ENCODE measurements at places on chromosomes 3 and 15.

GRCh38 chr3:130759692-130760338, 13.2 kb upstream of the PIK3R4 start:
- peak; percentile 71 for DNase-seq

DNA sequence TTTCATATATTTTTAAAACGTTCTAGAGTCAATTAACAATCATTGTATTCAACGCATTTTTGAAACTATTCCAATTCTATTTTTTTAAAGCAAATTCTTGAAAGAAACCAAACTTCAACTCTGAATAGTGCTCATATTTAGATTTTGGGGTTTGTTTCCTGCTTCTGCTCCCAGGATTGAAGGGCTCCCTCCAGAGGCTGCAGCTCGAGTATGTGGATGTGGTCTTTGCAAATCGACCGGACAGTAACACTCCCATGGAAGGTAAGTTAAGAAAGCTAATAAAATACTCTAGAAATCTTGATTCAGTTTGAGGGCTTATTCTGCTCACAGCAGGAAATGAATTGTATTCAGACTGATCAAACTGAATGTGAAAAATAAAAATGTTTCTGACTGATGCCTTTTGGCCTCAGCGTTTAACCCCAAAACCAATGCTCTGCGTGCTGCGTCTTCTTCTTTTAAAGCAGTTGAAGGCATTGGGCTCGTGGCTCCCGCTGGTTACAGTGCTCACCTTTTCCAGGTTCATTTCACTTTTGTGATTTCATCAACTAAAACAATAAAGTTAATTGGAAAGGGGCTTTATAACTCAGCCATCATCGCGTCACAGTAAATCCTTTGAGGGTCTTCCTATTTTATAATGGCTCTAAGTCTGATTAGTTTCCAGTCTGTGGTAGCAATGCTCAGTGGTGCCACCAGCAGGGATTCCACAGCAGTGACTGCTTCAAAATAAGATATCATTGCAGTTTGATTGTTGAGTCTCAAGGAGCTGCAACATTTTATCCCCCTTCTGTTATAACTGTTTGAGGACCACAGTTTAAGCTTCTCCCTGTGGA, 80.1 kb downstream of the SSR3 start:
- DNase-seq, result peak; percentile 16

DNA sequence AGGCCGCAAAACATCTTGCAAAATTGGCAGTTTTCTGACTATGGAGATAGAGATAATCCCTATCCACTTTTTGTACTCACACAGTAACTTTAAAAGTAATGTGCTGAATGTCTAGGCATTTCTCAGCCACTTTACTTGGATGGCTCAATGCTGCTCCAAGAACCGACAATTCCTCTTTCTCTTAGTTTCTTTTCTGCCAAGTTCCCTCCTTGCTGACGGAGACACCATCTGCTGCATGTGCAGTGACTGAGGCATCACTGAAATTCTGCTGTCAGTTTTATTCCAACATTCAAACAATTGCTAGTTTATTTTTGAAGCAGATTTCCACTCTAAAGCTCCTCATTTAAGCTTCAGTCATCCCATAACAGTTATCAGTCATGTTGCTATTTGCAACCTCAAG, 116.0 kb upstream of the RBMS3 start:
- DNase-seq, result no peak

DNA sequence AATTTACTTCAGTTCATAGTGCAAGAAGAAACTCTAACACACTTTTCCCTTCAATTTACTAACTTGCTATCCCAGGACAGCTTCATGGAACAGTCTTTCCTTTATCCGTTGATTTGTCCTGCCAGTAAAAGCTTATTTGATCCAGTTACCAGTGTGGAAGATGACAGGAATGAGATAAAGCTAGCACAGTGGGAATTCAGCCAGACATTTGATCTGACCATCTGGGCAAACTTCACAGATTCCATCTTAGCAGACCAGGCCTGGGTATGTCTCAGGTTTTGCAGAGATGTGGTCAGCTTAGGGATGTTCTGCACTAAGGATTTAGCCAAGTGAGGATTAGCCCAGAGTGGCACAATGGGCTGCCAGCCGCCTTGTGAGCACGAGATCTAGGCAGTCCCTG, 19.7 kb downstream of the CEMIP start:
- no peak for DNase-seq

DNA sequence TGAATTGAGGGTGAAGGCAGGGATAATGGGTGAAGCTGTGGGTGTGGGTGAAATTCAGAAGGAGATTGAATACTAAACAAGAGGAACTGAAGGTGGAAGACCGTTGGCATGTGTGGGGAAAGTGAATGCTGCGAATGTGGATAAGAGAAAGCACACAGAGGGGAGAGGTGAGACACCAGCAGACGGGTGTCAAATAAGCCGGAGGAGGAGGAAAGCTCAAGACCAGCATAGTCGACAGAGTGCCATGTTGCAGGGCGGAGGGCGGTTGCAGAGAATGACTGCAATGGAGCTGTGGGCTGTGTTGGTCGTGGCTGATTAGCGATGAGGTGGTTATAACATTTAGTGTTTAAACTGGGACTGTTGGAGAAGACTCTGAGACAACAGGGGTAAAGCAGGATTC, 16.4 kb upstream of the HCN4 start:
- no peak for DNase-seq

GRCh38 chr3:59791774-59792308, 742.0 kb upstream of the CFAP20DC start:
- DNase-seq, result no peak

DNA sequence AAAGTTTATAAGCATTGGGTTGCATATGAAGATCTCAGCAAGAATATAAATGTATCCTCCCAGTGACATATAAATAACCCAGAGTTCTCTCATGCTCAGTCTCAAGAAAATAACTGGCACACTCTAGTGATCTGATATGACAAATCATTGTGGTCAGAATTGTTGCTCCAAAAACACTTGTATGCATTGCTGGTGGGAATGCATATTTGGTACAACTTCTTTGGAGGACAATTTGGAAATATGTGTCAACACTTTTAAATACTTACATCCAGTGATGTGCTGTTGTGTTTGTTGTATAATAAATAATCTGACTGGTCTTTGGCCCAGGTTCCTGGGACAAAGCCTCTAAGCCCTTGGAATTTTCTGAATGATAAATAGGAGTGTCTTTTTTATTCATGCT, 66.7 kb upstream of the STT3B start:
- no peak for DNase-seq

- DNase-seq, result no peak
Measured at GRCh38 chr3:59515966-59516365, 466.1 kb upstream of the CFAP20DC start.

Data from NCI-H2081 (cell line).